Left ventricle myocardium inferior (tissue), 1 donor: ENCODE measurements at places on chromosomes 16 and 17.
A peak's percentile ranks its signal among the peaks of the same experiment; 100 is the strongest.

GRCh38 chr17:27535178-27535928 lies 79.1 kb downstream of the KSR1 start:
- DNase-seq, result no peak

GRCh38 chr17:63611354-63611753 lies 10.7 kb downstream of the TACO1 start:
- no peak for DNase-seq

- no peak for DNase-seq
Measured at GRCh38 chr17:31523862-31524730, 132.6 kb downstream of the RAB11FIP4 start.

DNA sequence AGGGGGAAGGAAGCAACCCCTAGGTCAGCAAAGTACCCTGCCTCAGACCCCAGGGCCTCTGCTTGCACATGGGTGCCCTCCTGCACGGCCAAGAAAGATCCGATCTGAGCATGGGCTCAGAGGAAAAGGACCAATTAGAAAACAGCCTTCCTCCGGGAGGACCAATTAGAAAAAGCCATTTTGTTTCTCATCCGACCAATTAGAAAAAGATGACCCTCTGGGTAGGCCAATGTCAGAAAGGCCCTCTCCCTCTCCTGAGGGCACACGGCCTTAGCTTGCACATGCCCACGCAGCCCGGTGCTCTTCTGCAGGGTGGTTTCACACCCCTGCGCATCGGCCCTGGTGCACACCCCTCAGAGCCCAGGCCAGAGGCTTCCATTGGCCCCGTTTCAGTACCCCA lies 5.1 kb upstream of the CISD3 start:
- DNase-seq, result no peak

DNA sequence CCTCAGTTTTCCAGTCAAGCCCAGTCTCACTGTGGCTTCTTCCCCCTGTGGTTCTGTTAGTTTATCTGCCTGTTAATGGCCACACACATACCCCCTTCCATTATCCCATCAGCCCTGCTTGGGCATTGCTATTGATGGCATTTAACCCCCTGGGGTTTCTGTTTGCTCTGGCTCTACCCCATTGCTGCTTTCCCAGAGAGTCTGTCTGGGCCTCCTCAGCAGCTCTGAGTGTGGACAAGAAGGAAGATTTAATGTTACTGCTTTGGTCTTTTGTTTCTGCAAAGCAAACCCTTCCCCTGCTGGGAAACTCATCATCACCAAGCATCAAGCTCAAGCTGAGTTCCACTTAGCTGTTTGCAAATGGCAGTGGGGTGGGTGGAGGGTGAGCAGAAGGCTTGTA lies 162.7 kb downstream of the CCT6B start:
- DNase-seq, result no peak

DNA sequence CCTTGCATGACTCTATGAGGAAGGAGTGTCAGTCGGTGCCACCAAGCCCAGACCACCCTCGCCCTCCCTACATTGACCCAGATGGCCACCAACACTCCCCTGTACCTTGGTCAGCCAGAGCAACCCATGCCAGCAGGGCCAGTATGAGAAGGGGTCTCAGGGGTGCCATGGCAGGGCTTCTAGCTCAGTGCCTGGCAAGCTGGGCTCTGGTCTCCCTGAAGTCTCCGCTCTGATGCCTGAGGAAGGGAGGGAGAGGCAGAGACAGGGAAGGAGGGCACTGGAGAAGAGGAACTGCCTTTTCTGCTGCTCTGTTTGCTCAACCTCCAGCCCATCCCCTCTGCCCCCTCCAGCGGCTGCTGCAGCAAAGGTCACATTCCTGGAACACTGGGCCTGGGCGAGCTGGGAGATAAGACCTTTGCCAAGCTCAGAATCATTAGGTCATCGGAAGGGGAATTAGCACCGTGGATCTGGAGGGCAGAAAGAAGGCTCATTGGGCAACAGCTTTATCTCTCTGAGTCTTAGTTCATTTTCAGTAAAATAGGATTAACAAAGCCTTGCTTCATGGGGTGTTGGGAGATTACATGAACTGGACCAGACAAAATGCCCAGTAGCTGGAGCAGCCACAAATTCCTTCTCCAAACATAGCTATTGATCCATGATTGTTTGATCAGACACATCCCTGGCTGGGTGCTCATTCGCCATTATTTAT lies at the start of gene VTN:
VTN (minus strand) TSS at position 273 of the 709 bp plus-strand sequence; CDS start at position 169, 104 bp downstream.
- DNase-seq, result peak; percentile 46

DNA sequence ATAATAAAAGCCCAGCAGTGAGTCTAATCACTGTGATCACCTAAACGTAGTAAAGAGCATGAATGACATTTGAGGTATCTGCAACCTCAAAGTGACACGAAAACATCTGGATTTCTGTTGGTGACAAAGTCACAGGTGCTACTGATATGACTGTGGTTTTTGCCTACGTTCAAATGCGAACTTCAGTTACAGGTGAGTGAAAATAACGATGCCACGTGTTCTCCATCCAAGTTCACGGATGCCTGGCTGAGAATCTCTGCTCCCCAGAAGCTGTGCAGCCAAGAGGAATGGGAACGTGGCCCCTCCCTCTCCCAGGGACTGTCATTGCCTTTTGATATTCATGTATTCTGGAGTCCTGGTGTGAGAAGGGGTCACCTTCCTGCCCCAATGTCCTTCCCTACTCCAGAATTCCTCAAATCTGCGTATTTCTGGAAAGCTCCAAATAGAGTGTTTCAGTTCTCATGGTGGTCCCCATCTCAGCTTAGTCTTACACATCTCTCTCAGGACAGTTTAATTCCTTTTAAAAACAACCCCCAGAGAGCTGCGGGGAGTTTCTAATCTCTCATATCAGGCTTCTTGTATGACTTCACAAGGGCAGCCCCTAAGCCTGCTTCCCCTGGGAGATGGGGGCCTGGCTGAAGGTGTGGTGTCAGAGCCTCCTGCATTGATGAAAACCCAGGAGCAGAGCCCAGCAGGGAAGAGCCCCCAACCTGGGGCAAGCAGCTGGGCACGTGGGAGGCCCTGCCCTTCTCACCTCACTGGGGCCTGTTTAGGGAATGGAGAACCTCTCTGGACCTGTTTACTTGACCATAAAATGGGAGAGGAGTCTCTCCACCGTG lies 25.8 kb downstream of the PIK3R5 start:
- DNase-seq, result no peak

DNA sequence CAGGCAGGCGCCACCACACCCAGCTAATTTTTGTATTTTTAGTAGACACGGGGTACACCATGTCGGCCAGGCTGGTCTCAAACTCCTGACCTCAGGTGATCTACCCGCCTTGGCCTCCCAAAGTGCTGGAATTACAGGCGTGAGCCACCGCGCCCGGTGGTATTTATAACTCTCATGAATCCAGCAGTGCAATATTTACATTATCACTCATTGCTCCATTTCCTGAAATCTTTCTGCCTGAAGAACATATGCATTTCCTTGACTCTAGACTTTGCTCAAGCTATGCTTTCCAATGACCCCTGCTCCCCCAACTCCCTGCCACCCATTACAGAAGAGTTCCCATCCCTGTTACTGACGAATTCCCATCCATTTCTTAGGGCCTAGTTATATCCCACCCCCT lies 19.7 kb upstream of the NDUFAB1 start:
- DNase-seq, result no peak

DNA sequence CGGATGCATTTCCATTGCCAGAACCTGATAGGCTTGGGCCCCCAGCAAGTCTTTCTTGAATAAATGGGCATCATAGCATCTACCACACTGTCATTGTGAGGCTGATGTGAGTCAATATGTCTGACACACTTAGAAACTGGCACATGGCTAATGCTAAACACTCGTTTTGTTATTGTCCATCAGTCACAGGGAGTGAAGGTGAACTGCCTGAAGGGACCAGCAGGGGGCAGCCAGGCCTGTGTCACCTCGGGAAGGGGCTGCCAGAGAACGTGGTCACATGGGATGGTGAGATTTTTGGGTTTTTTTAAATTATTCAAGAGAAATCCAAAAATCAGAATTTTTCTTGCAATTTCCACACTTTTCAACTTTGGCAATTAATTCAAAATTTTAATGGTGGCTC lies 831 bp upstream of the RCVRN start:
- DNase-seq, result peak; percentile 49

DNA sequence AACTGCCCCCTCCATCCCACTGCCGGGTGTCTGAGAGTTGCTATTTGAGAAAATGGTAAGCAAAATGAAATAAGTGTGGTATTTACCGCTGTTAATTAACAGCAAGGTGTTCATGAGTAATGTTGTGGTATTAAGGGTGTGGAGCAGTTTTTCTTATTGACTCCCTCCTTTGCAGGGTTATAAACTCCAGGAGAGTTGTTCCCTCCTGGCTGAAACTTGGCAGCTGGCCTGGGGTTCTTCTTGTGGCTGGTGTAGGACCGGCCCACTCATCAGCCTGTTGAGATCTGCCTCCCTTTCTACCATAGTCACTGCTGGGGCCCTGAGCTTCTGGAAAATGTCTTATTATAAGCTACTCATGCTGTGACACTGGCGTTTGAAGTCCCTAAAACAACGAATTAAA lies 128.6 kb downstream of the SOX9 start:
- no peak for DNase-seq

GRCh38 chr17:27455236-27455913 lies 873 bp upstream of the KSR1 start:
- no peak for DNase-seq

- DNase-seq, result peak; percentile 26
Measured at GRCh38 chr17:75694536-75694935, 26.7 kb upstream of the ITGB4 start.

DNA sequence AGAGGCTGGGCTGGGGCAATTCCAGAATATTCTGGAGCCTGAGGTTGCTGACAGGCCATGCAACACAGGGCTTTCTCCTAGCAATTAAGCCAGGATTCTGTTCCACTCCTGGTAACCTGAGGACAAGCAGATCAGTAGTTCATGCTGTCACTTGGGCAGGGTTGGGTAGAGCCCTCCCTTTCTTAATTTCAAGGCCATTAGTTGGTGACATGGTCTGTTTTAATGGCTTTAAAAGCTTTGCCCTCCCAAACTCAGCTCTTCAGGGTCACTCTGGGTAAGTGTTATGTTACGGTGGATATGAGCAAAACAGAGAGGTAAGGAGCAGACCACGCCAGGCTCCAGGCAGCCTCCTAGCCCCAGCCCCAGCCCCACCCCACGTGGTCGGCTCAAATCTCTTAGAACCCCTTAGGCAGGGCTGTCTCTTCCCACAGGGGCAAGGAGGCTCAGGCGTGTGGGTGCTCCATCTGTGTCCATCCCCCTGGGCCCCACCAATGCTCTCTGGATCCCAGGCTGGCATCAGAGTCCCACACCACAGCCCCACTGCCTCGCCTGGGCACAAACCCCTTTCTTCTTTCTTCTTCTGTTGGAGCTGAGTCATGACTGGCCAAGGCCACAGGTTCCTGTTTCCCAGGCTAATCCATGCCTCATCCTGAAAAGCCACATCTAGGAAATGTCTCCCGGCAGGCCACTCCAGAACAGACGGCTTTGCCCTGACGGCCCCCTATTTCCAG lies 27.5 kb downstream of the CEP295NL start:
- DNase-seq, result no peak

- DNase-seq, result no peak
Measured at GRCh38 chr17:47192554-47192953, 3.5 kb upstream of the CDC27 start.

GRCh38 chr17:29252101-29252791 lies 5.6 kb downstream of the CRYBA1 start:
- DNase-seq, result no peak

DNA sequence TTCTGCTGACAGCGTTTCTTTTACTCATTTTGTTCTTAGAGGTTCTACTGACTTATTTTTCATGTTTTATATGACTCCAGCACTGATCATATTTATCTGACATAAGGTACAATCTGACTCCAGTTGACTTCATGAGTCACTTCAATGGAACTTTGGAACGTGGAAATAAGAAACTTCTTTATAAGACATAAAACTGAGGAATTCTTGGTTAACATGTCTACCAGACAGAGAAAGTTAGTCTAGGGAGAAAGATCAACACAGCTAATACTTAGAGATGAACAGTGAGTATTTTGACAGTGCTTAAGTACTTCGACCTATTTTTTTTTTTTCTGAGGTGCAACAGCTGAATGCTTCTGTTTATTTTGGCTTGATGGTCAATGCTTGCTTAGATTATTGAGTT lies 679.5 kb downstream of the KCNJ2 start:
- no peak for DNase-seq

GRCh38 chr17:17666111-17666714 lies 15.0 kb upstream of the RAI1 start:
- DNase-seq, result no peak

DNA sequence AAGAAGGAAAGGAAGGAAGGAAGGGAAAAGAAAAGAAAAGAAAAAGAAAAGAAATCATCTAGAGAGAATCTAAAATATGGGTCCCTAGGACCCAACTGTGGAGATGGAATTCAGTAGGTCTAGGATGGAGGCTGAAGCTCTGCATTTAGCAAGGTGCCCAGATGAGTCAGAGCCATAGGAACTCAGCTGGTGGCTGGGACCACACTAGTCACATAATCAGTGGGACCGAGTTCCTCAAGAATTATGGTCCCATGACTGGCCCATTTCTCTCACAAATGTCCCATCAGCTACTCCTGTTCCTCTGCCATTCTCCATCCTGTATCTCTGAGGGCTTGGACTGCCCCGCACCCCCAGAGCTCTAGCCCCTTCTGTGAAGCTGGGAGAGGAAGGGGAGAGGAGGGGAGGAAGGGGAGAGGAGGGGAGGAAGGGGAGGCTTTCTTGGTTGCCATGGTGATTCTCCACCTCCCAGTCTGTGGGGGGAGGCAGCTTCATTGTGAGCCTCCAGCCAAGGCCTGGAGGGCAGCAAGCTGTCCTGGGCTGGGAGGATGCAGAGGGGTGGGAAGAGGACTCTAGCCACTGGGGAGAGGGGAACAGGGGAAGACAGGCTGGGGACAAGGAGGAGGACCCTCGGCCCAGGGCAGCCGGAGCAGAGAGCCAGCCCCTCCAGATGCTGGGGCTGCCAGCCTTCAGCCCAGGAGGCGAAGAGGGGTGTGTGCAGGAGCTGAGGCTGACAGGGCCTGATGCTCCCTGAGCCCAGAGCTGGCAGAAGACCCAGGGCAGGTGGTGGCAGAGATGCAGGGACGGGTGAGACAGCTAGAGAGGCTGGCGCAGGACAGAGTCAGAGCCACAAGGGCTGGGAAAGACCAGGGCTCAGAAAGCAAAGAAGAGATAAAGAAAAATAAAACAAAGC lies 37.8 kb upstream of the LHX1 start:
- DNase-seq, result no peak
